ENCODE measurements at places on chromosomes 12 and 14.

GRCh38 chr14:89085737-89086382 lies 261.4 kb downstream of the TTC8 start:
- peak; percentile 11 for DNase-seq

DNA sequence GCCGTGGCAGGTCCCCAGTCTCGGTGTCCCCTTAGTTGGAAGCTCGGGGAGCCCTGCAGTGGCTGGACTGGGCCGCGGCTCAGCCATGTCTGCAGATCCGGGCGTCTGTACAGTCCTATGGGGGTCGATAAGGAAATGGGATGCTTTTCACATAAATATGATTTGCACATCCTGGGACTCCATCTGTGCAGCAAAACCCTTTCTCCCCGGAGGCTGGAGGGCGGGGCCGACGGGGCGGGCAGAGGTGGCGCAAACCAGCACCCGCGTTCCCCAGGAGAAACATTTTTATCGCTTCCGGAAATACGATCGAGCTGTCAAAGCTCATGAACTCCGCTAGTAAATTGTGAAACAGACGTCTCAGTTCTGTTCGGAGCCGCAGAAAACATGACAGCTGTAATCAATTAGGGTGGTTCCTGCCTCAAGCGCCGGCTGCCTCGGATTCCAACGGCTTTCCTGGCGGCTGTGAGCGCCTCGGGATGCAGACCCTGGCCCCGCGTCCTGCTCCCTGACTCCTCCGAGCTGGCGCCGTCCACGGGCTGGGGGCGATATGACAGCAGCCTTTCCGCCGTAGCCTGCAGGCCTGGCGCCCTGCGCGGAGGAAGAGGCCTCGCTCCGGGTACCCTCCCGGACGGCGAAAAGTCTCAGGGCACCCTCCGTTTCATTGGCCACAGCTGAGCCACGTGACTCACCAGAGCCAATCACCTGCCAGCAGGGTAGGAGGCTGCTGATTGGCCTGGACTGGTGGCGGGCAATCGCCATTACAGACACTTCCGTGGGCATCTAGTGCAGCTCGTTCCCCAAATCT lies 23.0 kb downstream of the DIO3 start:
- peak; percentile 71 for DNase-seq

GRCh38 chr12:43094886-43095575 lies 457.0 kb downstream of the ADAMTS20 start:
- no peak for DNase-seq

DNA sequence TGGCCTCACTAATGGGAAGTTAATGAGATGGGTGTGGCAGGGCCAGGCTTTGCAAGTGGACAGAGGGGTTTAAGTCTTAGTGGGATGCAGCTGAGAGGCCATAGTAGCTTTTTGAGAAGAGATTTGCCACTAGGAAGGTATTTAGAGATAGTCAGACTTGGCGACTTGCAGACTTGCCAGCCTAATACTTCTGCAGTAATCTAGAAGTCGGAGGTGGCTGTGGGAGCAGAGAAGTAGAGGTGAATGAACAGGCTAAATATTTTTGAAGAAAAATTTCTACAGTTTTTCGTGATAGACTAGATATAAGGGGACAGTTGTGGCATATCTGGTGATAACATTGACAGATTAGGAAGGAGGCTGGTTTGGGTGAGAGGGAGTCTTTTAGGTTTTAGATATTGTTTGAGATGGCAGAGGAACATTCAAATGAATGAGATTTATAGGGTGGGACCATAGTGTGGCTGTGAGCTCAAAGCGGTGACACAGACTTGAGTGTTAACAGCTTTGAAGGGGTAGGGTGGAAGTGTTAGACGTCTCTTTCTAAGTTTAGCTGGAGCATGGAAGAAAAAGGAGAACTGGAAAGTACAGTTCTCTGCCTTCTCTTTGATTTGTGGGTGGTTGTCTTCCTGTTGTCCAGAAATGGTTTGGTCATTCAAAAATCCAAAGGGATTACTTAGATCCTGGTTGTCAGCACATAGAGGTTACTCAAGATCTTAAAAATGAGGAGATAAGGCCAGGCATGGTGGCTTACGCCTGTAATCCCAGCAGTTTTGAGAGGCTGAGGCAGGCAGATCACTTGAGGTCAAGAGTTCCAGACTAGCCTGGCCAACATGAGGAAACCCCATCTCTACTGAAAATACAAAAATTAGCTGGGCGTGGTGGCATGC lies 44.9 kb downstream of the MAPKAPK5 start:
- no peak for DNase-seq

DNA sequence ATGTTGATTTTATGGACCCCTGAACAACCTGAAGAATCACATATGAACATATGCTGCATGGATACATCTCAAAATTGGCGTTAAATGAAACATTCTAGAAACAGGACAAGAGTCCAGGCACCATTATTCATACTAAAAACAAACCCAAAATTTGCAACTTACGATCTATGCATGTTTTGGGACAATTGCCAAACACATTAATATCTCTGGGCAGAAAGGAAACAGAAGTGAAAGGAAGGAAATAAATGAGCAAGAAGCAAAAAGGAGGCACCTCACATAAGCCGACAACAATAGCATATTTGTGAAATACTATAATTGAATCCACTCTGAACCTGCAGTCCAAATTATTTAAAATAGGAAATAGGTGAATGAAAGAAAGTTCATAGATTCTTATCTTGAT lies 1505.3 kb downstream of the AACS start:
- no peak for DNase-seq

GRCh38 chr12:48084841-48085460 lies 20.9 kb downstream of the SENP1 start:
- no peak for DNase-seq

GRCh38 chr12:15726027-15726877 lies 62.9 kb downstream of the EPS8 start:
- DNase-seq = no peak

GRCh38 chr14:100915560-100915959 lies 12.0 kb upstream of the RTL1 start:
- DNase-seq = peak; percentile 30

DNA sequence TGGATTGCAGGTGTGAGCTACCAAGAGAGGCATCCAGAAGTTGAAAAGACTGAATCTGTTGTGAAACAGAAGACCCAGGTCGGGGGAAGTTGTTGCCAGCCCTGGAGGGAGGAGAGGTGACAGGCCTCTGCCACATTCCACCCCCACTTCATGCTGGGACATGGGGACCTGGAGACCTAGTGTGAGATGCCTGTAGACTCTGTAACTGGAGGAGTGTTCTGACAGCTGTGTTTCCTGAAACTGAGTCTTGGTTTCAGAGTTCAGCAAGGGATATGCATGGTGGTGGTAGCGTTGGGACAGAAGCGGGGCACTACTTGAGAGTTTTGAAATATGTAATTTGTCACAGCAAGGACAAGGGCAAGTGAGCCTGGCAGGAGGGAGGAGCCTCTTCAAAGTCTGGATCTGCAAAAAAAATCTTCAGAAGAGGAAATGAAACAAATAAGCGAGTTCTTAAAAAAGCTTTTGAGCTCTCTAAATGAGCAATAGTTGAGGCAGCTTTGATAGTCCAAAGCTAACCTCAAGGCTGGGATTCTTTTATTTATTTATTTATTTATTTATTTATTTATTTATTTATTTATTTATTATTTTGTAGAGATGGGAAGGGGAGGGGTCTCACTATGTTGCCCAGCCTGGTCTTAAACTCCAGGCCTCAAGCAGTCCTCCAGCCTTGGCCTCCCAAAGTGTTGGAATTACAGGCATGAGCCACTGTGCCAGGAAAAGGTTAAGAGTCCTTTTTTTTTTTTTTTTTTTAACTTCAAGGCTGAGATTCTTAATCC lies 58.9 kb upstream of the EEA1 start:
- no peak for DNase-seq

GRCh38 chr14:86464341-86464740 lies 934.4 kb downstream of the FLRT2 start:
- DNase-seq = peak; percentile 6

DNA sequence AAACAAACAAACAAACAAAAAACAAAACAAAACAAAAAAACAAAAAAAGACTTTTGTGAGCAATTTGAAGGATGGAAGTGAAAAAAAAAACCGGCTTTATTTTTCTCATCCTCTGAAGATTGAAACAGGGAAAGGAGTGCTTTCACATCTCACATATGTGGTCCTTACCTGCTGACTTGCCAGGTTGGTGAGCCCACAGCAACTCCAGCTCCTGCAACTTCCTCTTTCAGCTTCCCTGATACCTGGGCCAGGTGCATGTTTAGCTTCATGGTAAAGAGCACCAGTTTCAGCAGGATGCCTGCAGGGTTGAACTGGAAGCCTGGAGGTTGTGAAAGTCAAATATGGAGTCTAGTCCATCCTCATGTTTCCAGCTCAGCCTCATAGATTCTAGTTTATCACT lies 221.2 kb upstream of the OTX2 start:
- no peak for DNase-seq

GRCh38 chr12:92574911-92575570 lies 127.7 kb upstream of the PLEKHG7 start:
- no peak for DNase-seq

GRCh38 chr12:119938049-119938667 lies 50.9 kb upstream of the BICDL1 start:
- peak; percentile 64 for DNase-seq

- DNase-seq = peak; percentile 61
Measured at GRCh38 chr14:29735459-29735858, 192.2 kb downstream of the PRKD1 start.

GRCh38 chr12:57765003-57765697 lies 1.7 kb downstream of the CYP27B1 start:
- no peak for DNase-seq

GRCh38 chr12:31578632-31579031 lies 12.3 kb downstream of the DENND5B start:
- no peak for DNase-seq

GRCh38 chr14:75168586-75169335 lies 7.7 kb downstream of the TMED10 start:
- no peak for DNase-seq

DNA sequence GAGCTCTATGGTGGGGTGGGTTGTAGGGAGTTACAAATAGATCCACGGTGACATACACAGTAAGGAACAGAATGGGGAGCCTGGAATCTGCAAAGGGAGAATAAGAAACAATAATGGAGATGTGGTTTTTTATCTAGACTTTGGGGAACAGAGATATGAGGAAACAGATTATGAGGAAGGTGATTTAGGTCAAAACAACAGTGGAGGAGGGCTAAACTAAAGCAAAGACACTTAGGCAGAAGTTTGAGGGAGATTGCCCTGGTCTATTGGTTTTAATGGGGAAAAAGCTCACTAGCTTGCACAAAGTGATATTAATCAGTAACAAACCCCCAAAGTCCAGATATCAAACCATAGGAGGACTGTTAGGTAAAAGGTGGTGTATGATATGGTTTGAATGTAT lies 144.5 kb upstream of the DYRK2 start:
- DNase-seq = no peak

- no peak for DNase-seq
Measured at GRCh38 chr14:97106609-97107008, 309.4 kb downstream of the VRK1 start.

- peak; percentile 21 for DNase-seq
Measured at GRCh38 chr14:35533357-35534207, at the start of gene INSM2. Gene INSM2 (plus strand): TSS chr14:35534164. CDS start chr14:35534253, 89 bp downstream.

- peak; percentile 18 for DNase-seq
Measured at GRCh38 chr12:76704693-76705092, 59.2 kb upstream of the ZDHHC17 start.

- no peak for DNase-seq
Measured at GRCh38 chr12:121511916-121512315, 68.9 kb downstream of the KDM2B start.

GRCh38 chr12:131616738-131617137 lies 94.2 kb upstream of the SFSWAP start:
- no peak for DNase-seq

GRCh38 chr12:72214163-72214562 lies 58.0 kb upstream of the TRHDE start:
- no peak for DNase-seq

GRCh38 chr12:24724814-24725213 lies 224.1 kb downstream of the BCAT1 start:
- no peak for DNase-seq

GRCh38 chr12:92648242-92649031 lies 54.4 kb upstream of the PLEKHG7 start:
- DNase-seq = peak; percentile 14

- no peak for DNase-seq
Measured at GRCh38 chr14:73468828-73469375, 10.6 kb upstream of the NUMB start.

GRCh38 chr12:25725931-25726330 lies 172.8 kb upstream of the LMNTD1 start:
- peak; percentile 91 for DNase-seq

DNA sequence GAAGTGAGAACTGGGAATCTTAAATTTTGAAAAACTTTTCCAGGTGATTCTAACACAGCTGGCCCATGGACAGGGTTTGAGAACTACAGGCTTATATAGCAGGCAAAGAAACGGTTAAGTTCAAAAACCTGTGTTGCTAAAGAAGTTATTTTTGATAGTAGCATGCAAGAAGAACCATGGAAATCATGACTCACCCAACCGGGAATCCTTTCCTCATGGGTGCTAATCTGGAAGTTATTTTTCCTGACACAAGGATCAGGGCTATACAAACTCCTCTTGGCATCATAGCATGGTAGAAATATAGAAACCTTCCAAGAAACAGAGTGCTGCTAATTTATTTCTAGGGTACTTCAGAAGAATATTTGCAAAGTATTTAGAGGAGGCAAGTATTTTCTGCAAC lies 588.7 kb downstream of the CCER1 start:
- DNase-seq = peak; percentile 68

- peak; percentile 93 for DNase-seq
Measured at GRCh38 chr12:80648881-80649280, 58.6 kb upstream of the MYF6 start.

DNA sequence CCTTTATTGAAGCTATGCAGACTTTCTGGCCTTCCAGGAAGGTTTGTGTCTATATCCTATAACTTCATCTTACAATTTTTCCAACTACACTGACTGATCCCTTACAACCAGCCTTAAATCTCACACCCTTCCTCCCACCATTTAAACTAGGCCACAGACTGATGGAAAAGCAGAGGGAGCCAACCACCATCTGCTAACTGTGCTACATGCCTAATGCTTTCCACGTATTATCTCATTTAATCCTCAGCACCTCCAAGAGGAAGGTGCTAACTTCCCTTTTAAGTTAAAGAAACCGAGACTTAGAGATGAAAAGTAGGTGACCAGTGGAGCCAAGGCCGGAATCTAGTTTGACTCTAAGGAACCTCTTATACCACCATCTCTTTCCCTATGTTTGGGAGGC lies 22.7 kb upstream of the BLTP3B start:
- DNase-seq = no peak

GRCh38 chr12:114767084-114767760 lies 83.2 kb upstream of the TBX3 start:
- no peak for DNase-seq

GRCh38 chr12:121166356-121166755 lies 33.7 kb downstream of the P2RX7 start:
- DNase-seq = no peak

DNA sequence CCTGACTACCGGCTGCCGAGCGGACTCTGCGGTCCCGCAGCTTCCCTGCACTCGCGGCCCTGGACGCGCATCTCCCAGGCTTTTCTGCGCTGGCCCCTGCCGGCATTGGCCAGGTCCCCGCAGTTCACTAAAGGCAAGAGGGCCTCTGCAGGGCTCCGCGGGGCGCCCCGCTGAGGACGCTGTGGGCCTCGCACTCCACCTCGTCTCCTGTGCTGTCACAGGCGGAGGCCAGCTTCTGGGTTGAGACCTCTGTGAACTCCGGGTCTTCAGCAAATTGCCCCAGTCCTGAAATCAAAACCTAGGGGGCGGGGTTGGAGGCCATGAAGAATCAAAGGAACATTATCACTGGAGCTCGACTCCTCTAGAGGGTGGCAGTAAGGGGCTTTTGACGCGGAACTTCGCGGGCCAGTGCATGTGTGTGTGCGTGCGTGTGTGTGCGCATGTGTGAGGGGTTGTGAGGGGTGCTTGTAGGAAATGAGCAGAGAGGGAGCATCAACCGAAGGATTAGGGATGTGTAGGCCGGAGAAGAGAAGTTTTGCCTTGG lies 68.5 kb upstream of the CAPRIN2 start:
- peak; percentile 32 for DNase-seq
